ENCODE measurements at places on chromosomes 6 and 20. TPM values are rescaled to one million over a fixed set of nuclear protein-coding genes. Genes with fewer than 3 reads are reported as not detected.

Gene XKR7
- total RNA-seq, result not detected

DNA sequence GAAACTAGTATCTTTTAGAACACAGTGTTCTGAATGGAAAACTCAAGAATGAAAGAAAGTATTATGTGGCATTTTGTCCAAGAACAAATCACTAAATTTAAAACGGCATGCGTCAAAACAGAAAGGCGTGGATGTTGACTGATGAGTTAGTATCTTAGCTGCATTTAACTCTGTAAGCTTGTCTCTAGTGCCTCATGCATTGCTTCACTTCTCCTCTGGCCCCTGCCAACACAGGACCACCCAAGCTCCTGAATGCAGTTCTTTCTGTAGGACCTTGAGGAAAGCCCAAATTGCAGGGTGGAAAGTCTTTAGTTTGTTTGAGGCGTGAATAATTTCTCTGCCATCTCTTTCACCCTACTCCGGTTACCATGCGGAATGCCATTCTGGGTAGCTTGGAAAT lies 632.2 kb downstream of the COL12A1 start:
- no peak for DNase-seq

DNA sequence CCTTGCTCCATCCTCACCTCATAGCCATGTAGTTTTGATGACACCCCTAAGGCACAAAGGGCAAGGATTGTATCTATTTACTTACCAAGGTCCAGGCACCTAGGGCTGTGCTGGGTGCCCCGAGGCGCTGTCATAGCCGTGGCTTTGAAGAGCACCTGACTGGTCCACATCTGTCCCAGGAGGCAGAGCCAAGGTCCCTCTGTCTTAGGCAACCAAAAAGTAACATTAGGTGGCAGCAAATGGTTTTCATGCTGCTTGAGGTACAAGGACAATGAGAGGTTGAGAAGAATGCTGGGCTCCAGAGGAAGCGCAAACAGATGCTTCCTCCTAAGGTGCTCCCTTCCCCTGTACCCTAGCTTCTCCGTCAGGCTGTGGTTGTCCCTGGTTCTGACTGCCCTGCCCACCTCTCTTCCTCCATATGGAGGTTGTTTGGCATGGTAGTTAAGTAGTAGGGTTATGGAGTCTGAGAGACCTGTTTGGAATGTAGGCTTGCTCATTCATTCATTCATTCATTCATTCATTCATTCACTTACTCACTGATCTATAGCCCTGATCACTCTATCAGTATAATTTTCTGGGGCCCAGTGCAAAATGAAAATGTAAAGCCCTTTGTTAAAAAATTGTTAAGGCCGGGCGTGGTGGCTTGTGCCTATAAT lies 3.0 kb upstream of the UQCC2 start:
- no peak for DNase-seq

GRCh38 chr6:80939898-80940297 lies 812.6 kb downstream of the TENT5A start:
- DNase-seq, result no peak

DNA sequence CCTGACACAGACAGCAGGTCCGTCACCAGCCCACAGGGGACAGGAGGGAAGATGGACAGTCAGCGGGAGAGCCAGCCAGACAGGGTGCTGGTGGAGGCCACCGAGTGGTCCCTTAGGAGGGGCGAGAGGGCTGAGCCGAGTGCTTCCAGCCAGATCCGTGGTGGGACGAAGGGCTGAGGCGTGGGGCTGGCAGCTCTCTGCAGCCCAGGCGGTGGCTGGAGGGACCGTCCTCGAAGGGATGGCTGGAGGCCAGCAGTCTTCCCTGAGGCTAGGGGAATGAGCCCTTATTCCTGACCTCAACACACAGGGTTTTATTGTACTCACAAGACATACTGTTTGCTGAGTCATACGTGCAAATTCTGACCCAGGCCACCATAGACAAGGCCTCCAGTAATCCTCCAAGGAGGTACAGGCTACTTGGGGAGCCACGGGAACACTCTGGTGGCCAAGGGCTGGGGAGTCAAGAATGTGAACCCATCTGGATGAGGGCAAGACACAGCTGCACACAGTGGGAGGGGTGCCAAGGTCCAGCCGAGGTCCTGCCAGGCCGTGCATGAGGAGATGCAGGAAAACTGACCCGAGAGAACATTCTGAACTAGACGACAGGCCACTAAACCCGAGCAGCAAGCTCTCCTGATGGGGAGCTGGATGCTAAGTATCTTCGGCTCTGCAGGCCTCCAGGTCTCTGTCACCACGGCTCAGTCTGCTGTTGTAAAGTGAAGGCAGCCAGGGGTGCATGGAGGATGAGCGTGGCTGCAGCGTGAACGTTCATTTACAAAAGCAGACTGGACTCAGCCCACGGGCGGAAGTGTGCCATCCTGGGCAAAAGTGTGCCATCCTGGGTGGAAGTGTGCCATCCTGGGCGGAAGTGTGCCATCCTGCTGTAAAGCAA lies 242.5 kb downstream of the TTLL2 start:
- peak; percentile 96 for DNase-seq

Measured in SJSA1 (cell line).